ENCODE measurements at places on chromosomes 12 and 14.

GRCh38 chr14:20848316-20848954, 42.8 kb upstream of the RNASE3 start:
- no peak for DNase-seq

DNA sequence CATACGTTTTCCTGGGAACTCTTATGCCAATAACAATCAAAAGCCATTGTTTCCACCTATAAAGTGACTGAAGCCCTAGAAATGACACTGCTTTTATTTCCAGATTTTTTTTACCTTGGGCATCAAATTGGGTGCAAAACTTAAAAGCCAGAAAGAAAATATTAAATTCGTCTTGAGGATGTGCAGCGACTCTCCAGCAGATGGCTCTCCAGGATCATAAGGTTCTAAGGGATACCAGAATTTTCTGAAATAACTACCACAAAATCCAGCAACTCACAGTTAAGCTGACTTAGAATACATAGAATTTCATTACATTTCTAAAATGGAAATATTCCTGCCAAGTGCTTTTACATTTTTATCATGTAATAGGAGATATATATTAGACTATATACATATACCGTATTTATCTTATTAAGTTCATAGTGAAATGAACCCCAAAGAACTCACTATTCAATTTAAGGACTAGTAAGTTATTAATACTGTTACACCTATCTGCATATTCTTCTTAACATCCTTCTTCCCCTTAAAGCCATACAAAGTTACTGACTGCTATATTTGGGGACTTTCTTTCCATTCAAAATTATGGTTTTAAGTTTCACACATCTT, 44.0 kb downstream of the ARMH4 start:
- DNase-seq = peak; percentile 3

DNA sequence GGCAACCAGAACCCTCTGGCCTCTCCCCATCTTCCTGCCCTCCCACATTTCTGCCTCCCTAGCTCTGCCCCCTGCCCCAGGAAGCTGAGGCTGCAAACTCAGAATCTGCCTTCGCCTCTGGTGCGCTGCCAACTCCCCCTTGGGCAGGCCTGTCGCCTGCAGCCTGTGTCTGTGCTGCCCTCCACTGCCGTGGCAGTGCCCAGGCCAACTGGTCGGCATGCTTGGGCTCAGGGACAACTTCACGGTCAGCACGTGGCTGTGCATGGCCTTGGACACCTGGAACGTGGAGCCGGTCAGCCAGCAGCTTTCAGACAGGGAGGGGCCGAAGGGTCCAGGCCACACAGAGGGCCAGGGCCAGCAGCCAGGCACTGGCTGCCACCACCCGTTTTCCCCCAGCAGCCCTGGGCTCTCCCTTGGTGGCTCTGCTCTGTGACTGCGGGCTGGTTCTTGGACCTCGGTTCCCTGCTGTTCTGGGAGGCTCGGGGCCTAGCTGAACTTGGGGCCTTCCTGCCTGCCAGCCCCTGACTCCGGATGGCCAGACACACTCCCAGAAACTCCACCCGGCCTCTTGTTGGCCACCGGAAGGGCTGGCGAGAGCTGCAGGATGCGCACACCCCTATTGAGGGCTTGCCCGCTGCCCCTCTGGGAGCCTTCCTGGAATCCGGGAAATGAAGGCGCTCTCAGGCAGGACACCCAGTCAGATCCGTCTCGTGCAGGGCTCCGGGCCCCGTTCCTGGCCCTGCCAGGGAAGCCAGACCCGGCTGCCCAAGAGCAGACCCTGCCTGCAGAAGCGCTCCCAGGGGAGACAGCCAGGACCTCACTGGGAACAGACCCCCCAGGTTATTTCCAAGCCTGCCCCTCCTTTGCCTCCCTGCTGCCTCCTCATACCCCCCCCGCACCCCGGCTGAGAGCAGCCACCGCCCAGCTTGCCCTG, 34.2 kb upstream of the PPP1R13B start:
- DNase-seq = no peak

DNA sequence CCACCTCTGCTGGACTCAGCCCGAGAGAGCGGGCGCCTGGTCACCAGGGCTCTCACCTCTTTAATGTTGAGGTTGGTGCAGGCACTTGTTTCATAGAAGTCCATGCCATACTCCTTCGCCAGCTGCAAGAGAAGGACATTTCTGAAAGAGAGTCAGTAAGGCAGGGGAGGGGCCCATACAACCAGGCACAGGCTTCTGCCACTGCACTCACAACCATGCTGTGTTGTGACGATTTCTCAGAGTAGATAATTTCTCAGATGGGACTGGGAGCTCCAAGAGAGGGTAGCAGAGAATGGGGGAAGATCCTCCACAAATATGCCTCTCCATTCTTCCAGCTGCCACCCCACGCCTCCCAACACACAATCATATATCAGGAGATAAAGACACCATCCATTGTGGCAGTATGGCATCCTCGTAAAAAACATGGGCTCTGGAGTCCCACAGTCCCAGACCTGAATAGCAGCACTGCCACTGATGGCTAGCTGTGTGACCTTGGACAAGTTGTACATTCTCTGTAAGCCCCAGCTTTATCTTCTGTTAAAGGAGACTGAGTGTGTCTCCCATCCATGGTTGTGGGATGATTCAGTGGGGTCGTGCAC, 6.2 kb upstream of the GPX2 start:
- no peak for DNase-seq

- DNase-seq = no peak
These were observed 90.3 kb downstream of the CRADD start for GRCh38 chr12:93767524-93767863.

GRCh38 chr14:32728976-32729375, 209.7 kb upstream of the NPAS3 start:
- DNase-seq = no peak

DNA sequence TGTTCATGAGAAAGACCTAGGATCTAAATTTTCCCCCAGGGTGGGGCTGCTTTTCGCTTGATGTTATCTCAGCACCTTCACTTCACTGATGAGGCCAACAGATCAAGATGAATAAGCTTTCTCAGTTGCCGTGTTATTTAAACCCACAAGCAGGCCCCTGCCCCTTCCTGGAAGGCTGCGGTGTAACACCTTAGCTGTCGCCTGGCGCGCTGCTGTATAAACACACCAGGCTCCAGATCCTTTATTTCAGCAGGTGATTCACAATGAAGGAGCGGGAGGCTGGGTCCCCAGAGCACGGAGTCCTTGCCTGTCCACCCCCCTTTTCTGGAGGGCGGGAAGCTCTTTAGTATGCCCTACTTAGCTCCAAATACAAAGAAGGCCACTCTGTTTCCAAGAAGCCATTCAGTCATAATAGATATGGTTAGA, 515.4 kb downstream of the FUT8 start:
- peak; percentile 52 for DNase-seq

- no peak for DNase-seq
These were observed 830 bp upstream of the SRRM4 start for GRCh38 chr12:118980407-118981014.

GRCh38 chr12:5688226-5688625, 256.3 kb downstream of the NTF3 start:
- DNase-seq = no peak

DNA sequence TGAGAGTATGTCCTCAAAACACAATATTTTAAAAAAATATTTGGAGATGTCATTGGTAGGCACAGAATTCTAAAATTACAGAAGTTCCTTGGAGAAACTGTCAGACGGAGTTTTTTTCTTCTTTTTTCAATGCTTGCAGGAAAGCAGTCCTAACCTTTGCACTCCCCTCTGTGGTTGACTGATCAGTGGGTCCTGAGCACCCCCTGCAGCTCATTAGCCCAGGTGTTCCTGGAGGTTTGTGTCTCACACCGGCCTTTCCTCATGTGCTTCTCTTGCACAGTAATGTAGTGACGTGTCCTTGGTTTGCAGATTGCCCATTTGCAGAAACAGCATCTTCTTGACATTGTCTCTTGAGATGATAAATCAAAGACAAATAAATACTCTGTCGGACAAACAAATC, 513.0 kb downstream of the TMEM121 start:
- DNase-seq = peak; percentile 12

All from activated naive CD4-positive, alpha-beta T cell (primary cell).